ENCODE measurements at places on chromosomes 1 and 21.

GRCh38 chr1:43610339-43610738 lies 39.6 kb upstream of the KDM4A start:
- DNase-seq: no peak

GRCh38 chr1:119160409-119160808 lies 20.0 kb upstream of the WARS2 start:
- DNase-seq: no peak

DNA sequence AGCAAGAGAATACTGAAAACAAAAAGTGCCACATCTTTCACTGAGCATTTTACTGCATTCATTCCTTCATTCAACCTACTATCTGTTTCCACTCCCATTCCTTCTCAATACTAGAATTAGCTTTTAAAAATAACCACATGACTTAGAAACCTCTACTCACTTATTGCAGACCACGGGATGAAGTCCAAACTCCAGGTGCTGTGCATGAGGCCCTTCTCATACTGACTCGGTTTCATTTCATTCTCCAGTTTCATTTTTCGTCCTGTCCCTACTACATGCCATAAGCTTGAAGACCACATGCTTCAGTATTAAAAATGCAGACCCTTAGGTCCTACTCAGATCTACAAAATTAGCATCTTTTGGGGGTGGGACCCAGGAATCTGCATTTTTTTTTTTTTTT lies 2.3 kb upstream of the BACH1 start:
- DNase-seq: no peak

GRCh38 chr1:19412654-19413053 lies 72.7 kb downstream of the CAPZB start:
- no peak for DNase-seq

GRCh38 chr1:33984906-33985565 lies 121.2 kb downstream of the HMGB4 start:
- no peak for DNase-seq

DNA sequence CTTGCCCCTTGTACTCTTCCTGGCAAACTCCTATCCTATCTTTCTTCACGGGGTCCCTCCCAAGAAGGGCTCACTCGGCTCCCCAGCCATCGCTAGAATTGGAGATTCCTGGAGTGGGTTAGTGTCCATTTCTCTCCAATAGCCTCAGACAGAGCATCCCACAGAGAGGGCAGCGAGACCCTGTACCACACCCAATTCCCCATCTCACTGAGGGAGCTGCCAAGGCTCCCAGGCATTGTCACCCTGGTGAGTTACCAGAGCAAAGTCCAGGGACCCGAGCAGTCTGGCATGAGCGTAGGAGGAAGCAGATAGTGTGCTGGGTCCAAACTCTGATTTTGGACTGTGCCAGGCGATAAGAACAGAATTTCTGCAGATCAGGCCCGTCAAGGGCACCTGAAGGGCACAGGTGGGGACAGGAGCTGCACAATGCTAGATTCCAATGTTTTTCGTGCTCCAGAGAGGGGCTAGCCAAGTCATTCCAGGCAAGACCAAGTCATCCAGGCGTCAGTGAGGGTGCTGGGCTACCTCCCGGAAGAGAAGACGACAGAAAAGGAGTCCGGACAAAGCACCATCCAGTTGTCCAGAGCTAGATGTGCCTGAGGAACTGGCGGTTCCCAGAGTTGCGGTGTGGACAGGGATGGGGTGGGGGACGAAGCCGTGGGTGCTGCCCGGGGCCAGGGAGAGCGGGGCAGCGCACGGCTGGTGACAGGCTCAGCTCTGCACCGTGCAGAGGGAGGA lies 15.3 kb downstream of the AKR7A3 start:
- no peak for DNase-seq

GRCh38 chr1:25427696-25428095 lies 3.0 kb upstream of the MACO1 start:
- no peak for DNase-seq

DNA sequence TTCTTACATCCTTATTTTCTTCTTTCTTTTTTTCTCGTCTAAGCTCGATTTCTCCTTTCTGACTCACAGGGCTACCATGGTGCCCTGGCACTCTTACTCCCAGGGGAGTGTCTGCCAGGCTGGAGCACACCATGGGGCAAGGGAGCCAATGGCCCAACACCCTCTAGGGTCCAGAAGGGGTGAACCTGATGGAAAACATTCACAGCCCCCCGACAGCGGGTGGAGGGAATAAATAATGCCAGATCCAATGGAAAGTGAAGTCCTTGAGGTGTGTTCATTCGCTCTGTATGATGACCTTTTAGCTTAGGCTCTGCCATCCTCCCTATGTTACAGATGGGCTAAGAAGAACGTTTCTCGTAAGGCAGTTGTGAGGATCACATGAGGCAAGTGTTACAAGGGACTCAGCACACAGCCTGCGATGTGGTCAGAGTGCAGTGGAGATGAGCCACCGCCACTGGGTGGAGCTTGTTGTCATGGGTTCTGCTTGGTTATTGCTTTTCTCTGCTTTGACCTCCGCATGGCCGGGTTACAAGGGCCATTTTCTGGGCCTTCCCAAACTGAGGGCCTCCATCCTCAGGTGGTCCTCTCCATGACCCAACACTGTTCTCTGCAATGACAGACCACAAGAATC lies 3.5 kb upstream of the FCMR start:
- DNase-seq: peak; percentile 57

DNA sequence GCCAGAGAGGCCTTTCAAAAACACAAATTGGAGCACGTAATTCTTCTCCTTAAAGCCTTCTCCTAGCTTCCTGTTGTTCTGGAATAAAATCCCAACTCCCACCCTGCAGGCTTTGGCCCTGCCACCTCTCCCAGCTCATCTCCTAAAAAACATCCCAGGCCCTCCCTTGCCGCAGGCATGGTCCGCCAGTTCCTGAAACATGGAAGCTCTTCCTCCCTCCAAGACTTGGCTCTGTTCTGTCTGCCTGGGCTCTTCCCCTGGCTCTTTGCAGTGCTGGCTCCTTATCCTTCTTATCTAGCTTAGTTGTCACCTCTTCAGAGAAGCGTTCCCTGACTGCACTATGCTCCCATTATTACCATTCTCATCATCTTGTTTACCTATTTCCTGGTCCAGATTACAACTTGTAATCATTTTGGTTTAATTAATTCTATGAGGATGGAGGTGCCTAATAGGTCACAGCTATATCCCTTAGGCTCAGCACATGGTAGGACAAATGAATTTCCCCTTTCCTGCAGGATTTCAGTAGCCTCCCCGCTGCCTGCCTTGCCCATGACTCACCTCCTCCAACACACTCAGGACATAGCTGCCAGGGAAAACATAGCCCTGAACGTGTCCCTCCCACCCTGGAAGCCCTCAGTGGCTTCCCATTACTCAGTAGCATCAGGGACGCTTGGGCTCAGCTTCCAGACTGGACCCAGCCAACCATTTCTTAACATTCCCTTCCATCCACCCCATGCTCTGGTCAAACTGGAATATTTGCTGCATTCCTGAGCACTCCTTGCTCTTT lies 15.7 kb upstream of the IGSF21 start:
- DNase-seq: no peak

- no peak for DNase-seq
These were observed 129.5 kb downstream of the TENT5C start for GRCh38 chr1:117735045-117735992.

DNA sequence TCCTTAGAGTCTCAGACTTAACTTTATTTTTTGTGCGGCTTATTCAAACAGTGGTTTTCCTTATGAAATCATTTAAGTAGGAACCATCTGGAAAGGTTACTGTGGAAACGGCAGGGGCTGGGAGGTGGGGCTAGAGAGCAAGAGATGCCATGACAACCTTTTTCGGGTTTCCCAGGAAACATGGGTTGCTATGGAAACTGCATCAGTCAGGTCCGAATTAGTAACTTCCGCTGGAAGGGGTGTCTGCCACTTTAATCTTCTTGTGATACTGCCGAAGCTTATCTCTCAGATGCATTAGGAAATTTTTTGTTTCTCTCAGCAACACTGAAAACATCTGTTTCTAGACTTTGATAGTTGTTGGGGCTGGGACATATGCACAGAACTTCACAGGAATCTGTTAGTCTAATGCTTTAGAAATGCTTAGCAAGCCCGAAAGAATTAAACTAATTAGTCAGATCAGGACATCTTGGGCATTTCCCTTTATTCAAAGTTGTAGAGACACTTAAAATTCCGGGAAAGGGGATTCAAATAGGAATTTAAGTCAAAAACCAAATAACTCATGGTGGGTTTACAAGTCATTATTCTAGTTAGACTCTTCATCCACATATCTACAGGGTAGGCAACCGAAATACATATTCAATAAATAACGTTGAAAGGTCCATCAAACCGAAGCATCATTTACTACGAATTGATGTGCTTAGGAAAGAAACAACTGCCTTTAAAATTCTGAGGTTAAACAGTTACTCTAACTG lies 2.6 kb downstream of the KCNA3 start:
- peak; percentile 50 for DNase-seq

GRCh38 chr1:89725011-89725370 lies 92.1 kb downstream of the LRRC8C start:
- DNase-seq: no peak

DNA sequence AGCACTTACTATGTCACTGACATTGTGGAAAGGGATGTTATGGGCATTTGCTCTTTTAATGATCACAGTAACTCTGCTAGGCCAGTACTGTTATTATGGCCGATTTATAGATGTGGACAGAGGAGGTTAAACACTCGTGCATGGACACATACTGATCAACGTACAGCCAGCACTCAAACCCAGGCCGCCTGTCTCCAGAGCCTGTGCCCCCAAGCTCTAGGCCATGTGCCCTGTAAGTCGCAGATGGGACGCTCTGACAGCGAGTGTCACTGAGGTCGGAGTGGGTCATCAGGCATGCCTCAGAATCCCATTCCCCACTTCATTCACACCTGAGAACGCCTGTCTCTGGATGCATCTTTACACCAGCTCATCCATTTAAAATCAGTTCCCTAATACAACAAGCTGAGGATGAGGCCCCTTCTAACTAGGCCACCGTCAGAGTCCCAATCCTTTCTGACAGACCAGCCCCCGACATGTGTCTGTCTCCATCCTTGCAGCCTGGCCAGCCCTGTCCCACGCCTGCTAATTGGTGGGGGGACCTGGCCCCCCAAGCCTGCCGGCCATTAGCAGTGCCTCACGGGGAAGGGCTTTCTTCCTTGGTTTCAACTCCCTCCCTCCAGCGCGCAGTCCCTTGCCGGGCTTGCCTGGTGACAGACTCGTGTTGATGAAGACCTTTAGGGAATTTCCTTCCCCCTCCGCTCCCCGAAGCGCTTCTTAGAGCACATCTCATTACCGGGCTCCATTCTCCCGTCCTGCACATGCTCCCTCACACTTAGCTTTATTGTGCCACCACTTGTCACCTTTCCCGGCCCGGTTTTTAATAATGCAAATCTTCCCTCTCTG lies 436.8 kb downstream of the KIF26B start:
- no peak for DNase-seq

DNA sequence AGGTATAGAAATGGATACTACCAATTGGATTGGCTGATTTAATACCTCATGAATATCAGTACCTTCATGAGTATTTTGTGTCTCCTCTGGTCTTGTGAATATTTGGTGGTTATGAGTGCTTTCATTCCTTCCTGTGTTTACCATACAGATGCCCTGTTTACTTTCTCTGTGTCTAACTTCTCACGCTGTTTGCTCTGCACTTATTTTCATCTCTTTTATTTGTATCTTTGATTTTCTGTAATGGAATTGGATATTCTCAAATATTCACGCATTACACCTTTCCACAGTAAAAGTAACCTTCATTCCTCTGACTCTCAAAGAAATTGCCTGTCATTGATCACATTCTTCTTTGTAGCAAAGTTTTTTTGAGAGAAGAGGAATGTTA lies 16.8 kb downstream of the CNST start:
- DNase-seq: no peak

DNA sequence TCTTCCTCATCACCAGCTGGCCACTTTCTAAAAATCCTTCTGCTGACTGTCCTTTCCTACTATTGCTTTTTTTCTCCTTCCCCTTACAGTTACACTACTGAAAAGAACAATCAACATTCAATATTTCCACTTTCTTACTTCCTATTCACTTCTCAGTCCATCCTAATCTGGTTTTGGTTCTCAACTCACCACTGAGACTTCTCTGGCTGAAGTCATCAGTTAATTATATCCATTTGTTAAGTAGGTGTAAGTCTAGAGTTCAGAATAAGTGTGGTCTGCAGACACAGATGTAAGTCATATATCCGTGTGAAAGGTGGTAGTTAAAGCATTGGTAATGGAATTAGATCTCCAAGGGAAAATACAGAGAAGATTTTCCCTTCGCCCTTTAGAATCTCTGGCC lies 21.4 kb downstream of the PEA15 start:
- DNase-seq: no peak

DNA sequence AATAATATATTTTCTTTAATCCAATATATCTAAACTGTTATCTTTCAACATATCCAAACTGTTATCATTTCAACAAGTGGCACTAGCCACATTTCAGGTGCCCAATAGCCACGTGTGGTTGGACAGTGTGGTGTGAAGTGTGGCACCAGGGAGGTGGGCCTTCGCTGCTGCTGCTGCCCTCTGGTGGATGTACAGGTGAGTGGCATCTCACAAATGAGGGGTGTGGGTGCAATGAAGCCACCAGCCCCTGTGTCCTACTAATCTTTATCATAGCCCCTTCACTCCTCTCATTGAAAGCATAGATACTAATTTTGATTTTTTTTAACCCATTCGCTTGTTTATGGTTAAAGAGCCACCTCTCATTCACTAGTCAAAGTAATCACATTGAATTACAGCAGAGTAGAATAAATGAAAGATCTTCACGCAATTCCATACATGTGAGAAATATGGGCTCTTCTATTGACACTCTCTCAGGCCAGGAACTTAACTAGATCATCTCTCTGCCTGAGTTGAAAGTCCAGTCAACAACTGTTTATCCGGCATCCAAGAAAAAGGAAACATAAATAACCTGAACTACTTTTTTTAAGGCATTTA lies 499.2 kb downstream of the OMA1 start:
- peak; percentile 4 for DNase-seq

- no peak for DNase-seq
These were observed 64.5 kb downstream of the PSMG1 start for GRCh38 chr21:39118604-39119215.

- DNase-seq: no peak
These were observed 54.9 kb upstream of the BACE2 start for GRCh38 chr21:41112740-41113692.

DNA sequence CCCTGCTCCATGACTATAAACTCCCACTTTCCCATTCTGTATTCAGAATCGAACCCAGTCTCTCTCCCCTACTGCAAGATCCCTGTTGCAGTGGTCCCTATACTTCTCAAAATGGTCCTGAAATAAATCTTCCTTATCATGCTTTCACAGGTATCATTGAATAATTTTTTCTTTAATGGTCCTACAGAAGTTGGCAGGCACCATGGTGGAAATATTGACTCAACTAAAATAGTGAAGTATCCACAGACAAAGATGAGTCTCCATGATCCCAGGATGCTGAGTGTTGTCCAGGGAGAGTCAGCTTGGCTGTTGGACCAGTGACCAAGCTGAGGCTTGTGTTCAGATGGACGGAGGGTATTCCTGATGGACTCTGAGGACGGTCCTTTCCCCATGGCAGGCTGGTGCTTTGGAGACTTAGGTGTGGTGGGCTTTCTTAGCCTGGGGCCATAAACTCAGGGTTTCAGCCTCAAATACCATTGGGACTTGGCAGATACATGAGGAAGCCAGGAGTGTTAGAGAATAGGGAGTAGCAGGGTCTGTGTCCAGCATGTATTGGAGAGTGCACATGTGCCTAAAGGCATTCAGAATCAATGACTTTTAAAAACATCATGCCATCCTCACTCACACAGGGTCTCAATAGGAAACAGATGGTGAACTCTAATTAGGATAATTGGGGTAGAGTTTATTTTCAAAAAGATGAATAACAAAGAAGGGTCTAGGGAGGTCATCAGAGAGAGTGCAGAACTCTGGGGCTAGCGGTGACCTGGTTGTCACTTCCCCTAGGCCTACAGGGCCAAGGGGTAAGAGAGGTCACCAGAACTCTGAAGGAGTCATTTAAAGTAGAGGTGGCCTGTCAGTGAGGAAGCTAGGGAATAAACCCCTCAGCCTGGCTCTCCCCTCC lies 19.8 kb downstream of the TINAGL1 start:
- DNase-seq: no peak

All from stimulated activated CD8-positive, alpha-beta memory T cell treated with anti-CD3 and anti-CD28 coated beads, Interleukin-4, amount 100 ng/mL, for 24 hours (primary cell).